SIG-M5 (cell line): ENCODE measurements at places on chromosomes 7 and 10.

- no peak for DNase-seq
Observed at GRCh38 chr7:69173341-69173740, 424.9 kb upstream of the AUTS2 start.

- no peak for DNase-seq
Observed at GRCh38 chr10:30818010-30818660, 188.6 kb upstream of the LYZL2 start.

- DNase-seq, result no peak
Observed at GRCh38 chr7:108604307-108605077, 34.8 kb downstream of the DNAJB9 start.

GRCh38 chr10:101222683-101223273 lies 6.5 kb downstream of the LBX1 start:
- DNase-seq, result no peak

DNA sequence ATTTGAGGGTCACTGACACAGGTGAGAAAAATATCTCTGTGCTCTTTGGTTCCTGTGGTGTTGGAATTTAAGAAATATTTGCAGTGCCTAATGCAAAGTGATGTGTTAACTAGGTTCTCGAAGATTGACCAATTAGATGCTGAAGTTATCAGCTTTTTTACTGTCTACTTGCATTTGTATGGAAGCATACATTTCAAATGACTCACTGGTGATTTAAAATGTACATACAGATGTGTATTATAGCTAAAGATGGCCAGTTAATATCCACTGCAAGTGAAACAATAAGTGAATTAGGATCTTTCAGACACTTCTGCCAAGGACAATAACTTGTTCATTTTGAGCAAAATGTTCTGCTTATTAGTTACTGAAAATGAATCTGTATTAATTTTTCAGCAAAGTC lies 205.0 kb downstream of the FANK1 start:
- DNase-seq, result no peak

DNA sequence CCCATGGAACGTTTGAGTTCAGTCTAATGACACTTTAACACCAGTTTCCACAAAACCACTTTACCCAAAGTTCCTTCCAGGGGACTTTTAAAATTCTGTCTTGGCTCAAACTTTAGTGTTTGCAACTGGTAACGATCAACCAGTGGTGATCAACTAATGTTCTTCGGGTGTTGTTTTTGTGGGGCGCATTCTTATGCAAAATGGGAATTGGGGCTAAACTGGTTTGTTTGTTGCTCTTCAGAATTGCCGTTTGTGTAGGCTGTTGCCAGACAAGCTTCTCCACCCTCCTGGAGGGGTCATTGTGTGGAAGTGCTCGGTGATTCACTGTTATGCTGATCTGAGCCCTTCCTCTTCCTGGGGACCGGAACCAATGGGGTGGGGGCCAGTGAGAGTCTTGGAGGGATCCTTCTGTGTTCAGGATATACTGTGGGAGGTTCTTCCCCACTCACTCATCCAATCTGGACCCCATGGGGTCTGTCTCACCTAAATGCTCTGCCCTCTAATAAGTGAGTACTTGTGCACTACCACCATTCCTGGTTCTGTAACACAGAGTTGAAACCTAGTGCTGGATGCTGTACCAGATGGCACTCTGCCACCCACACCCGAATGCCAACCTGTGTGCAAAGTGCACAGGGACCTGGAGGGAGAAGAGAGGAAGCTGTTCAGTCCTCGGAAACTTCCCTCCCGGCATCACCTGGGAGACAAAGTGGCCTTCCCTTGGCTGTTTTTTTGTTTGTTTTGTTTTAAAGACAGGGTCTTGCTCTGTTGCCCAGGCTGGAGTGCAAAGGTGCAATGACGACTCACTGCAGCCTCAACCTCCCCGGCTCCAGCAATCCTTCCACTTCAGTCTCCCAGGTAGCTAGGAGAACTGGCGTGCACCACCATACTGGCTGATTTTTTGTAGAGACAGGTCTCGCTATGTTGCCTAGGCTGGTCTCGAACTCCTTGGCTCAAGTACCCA lies 2.1 kb downstream of the NFE2L3 start:
- no peak for DNase-seq

DNA sequence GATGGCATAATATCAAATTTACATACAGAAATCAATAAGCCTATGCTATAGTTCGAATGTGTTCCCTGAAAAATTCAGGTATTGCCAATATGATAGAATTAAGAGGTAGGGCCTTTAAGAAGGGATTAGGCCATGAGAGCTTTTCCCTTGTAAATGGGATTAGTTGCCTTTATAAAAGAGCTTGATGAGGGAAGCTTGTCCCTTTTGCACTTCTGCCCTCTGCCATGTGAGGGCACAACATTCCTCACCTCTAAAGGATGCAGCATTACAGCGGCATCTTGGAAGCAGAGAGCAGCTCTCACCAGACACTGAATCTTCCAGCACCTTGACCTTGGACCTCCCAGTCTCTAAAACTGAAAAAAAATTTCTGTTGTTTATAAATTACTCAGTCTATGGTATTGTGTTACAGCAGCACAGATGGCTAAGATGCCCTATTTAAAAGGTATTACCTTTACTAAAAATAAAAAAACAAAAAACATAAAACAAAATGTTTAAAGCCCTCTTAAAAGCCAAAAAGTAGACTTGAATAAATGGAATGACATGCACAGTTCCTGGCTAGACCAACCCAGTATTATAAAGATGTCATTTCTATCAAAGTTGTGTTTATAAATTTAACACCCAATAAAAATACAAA lies 909.6 kb downstream of the REEP3 start:
- no peak for DNase-seq

GRCh38 chr10:106500041-106500924 lies 664.2 kb downstream of the SORCS1 start:
- DNase-seq, result no peak

- peak; percentile 97 for DNase-seq
Observed at GRCh38 chr7:106313966-106314365, 29.2 kb upstream of the NAMPT start.

DNA sequence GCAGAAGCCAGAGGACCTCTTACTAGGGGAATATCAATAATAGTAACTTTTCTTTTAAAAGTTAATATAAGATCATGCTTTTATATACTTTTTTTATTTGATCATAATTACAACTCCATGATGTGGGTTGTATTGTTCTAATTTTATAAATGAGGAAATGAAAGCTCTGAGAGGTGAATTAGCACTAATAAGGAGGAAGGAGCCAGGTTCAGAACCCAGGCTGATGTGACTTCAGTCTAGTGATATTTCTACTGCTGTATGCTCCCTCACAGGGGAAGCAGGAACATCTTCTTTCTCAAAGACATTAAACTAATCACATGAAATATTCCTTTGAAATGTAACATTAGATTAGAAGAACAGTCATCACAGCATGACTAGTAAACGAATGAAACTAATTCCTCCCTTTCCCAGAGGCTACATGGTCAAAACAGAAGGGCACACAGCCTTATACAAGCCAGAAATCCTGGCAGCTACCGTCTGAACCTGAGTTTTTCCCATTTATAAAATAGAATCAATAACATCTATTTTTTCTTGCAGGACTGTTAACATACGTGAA lies 81.4 kb upstream of the GJD4 start:
- DNase-seq, result no peak

DNA sequence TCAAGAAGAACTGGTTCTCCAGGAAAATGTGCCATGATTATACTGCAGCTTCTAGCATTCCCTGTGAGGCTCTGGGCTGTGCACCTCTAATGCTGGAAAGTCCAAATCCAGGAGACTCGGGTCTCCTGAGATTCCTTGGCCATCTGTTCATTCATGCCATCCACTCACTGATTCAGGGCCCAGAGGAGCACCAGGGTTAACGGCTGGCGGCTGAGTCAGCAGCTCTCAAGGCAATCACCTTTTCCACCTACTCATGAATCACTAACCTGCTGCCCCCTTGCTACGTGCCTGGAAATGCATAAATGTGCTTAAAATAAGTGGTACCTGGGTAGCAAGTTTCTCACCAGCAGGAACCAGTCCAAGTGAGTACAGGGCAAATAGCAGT lies 132.7 kb downstream of the KCNMA1 start:
- no peak for DNase-seq

- DNase-seq, result no peak
Observed at GRCh38 chr10:93293999-93294398, 188.1 kb downstream of the MYOF start.

DNA sequence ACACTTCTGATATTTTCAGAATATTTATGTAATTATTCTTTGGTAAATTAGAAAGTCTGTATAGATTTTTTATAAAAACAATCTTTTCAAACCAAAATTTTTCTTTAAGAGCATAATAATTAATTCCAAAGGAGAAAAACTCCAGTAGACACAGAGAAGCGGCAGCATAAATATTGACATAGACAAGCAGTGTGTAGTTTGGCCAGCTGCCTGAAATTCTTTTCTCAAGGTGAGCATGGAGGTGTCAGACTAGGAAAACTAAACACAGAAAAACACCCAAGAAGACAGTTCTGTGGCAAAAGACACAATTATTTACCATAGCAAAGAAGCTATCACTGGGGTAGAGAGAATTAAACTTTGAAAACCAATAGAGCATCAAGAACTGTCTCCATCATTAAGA lies 82.4 kb downstream of the KLF6 start:
- no peak for DNase-seq

DNA sequence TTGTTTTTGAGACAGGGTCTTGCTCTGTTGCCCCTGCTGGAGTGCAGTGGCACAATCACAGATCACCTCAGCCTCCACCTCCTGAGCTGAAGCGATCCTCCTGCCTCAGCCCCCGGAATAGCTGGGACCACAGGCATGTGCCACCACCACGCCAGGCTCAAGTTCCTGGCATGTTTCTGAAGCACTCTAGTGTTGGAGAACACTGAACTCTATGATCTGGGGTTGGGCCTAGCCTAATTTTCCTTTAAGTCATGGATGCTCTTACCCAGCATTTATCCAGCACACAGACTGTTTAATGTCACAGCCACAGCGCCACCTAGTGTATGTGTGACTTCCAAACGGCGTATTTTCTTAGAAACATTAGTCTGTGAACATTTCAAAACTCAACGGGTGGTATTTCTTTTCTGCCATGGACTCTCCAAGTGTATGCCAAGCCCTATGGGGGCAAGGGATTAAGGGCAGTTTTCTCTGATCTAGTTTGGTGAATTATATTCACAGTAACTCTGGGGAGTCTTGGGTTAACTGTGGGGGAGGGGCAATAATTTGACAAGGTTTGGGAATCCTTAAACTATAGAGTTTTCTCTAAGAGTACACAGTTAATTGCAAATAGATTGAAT lies 91.8 kb downstream of the CREM start:
- no peak for DNase-seq

DNA sequence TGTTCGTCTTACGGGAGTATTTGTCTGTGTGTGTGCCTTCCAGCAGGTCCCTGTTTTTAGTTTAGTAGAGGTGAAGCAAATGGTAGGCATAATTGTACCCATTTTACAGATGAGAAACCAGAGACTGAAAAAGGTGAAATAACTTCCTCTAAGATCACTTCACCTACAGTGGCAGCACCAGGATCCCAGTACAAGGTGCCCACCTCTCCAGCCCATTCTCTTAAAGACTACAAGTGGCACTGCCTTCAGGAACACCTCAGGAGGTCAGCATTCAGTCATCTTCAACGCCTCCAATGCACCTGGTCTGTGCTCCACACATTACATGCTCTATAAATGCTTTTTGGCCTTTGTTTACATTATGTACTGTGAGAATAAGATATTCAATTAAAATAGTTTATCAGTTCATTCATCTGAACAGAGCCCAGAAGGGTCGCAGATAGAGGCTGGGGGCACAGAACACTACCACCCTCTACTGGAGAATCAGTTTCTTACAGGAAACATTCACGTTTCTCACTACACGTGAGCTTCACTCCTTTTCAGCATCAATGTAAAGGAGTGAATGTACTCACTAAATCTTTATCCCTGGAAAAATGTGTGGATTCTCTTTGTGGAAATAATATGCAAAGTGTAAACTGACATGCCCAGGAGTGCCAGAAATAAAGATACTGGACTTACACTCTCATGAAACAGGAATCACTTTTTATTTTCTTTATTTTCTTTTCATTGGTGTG lies 45.5 kb upstream of the ABLIM1 start:
- no peak for DNase-seq

- DNase-seq, result no peak
Observed at GRCh38 chr10:11886851-11887250, 63.7 kb downstream of the PROSER2 start.
